ENCODE measurements at places on chromosomes 6 and 20.

- DNase-seq, result no peak
Observed at GRCh38 chr6:159633196-159633595, 59.8 kb downstream of the SOD2 start.

GRCh38 chr20:53950031-53950430, 120.4 kb downstream of the BCAS1 start:
- no peak for DNase-seq

DNA sequence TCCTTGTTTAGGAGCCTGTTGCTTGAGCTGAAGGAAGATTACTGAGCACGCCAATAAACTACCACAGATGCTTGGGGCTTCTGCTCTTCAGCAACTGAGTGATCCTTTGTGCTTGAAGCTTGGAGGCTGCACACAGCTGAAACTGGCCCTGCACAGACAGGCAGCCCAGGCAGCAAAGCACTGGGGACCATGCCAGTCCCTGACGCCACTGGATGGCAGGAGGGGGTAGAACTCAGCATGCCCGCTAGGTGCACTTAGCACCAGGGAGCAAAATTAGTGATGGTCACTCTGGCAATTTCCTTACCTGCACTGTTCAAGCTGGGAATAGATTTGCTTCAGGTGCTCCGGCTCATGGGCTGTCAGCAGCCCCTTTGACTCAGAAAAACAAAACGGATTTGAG, 91.5 kb downstream of the FAM50B start:
- no peak for DNase-seq

DNA sequence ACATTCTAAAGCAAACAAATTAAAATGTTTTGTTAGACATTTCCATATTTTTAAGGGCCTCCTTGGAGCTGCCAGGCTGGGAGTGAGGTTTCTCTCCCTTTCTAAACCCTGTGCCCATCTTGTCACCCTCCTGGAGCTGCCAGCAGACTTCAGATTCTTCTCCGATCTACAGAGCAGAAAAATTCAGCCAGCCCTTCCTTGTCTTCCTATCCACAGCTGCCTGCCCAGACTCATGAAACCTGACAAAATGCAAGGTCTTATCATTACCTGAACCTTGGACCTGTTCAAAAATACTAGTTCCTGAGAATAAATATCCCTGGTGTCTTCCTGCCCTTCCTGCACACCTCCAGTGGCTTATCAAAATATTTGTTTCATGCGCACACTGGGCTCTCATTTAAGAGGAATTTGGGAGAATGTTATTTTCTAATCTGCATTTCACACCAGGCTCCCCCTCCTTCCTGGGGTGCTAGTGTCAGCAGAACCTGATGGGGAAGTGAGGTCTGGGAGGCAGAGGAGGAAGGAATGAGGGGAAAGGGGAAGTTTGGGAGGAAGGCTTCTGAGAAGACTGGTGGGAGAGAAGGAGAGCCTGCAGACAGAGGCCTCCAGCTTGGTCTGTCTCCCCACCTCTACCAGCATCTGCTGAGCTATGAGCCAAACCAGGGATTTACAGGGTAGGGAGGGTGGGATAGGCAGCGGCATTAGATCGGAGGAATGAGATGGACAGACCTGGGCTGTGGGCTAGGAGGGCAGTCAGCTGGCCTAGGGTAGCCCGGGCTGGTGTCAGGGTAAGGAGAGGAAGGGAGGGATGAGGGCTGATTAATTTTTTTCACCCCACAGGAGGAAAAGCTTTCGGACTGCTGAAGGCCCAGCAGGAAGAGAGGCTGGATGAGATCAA, at the start of gene AIF1:
TSS of gene AIF1 (plus strand) at position 551 of the 895 bp plus-strand sequence. CDS start at position 647, 96 bp downstream.
- no peak for DNase-seq

DNA sequence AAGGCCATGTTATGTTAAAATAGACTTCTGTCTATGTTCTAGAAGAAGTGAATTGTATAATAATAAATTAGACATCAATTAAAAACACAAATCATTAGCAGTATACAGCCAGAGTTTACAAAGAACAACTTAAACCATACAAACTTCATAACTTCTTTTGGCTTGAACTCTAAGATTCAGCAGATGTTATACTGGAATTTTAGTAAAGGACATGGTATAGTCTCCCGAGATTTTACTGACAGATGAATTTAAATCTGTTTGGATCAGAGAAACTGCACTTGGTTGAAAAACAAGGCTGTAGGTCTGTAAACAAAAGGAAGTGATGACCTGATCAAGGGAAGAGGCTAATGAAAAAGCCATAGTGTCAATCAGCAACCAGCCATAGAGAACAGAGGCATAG, 132.6 kb upstream of the TBX18 start:
- no peak for DNase-seq

All from omental fat pad (tissue), 4 donors.